NAMALWA (cell line): ENCODE measurements at places on chromosomes 12 and 14.

- no peak for DNase-seq
Measured at GRCh38 chr12:92292016-92292415, 146.4 kb upstream of the BTG1 start.

DNA sequence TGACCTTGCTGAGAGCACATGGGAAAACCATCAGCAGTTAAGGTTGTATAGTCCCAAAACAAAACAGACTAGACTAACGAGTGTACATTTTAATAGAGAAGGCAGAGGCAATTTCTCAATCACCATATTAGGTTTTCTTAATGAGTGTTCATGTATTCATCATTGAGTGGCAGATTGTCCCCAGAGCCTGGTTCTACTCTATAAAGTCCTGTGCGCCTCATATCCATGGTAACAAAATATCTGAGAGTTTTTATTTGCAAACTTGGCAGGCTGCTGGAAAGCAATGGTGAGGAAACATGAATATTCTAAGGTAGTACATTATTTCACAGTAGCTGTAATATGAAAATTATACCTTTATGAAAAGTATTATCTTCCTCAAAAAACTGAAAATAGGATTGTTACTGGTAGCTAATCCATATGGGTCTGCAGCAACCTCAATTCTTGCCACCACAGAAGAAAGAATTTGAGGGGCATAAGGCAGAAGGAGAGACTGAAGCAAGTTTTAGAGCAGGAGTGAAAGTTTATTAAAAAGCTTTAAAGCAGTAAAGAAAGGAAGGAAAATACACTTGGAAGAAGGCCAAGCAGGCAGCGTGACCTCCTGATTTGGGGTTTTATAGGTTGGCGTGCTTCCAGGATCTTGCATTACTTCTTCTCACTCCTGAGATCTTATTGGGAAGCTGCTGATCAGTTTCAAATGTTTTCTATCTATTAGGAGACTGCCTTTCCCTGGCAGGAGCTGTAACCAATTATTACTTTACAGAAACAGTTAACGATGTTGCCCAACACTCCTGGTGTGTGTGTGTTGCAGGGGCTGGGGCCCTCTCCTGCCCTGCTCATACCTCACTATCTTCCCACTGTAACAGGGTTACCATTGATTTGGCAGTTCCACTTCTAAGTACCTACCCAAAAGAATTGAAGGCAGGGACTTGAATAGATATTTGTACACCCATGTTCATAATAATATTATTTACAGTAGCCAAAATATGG lies 154.0 kb upstream of the NUDT4 start:
- DNase-seq = no peak

DNA sequence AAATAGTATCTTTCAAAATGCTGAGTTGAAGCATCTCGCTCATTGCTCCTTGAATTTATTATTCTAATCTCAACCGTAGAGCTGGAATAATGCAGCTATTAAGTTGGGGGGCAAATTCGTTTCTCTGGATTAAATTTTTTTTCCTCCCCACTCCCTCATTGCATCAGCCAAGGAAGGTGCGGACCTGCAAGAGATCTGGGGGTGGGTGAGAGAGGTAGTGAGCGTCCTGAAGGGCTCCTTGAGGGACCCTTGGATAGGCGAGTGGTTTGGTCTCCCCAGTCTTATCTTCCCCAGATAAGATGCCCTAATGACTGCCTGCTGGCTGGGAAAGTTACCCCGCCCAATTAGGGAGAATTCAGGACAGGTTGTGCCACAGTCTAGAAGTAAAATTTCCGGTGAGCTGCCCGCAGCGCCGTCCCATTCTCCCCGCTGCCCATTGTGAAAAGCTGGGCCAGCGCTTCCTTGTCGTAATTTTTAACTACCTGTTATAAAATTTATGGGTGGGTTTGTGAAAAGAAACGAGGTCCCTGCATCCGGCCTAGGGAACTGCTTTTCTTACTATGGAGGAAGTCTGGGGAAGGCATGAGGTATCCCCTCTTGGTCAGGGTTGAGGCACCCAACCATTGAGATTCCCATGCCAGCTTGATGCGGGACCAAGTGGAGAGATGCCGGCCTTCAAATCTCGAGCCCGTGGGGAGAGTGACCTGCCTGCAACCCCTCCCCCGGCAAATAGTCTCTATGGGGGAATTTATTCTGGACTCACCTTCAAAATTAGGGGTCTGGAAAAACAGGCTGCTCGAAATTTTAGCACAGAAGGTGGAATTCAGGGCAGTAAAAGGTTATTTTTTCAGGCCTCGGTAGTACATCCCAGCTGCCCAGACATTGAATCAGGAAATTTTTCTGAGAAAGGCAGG lies 6.5 kb downstream of the HOXC8 start:
- no peak for DNase-seq

- DNase-seq = no peak
Measured at GRCh38 chr12:48122065-48122834, 3.1 kb downstream of the PFKM start.

DNA sequence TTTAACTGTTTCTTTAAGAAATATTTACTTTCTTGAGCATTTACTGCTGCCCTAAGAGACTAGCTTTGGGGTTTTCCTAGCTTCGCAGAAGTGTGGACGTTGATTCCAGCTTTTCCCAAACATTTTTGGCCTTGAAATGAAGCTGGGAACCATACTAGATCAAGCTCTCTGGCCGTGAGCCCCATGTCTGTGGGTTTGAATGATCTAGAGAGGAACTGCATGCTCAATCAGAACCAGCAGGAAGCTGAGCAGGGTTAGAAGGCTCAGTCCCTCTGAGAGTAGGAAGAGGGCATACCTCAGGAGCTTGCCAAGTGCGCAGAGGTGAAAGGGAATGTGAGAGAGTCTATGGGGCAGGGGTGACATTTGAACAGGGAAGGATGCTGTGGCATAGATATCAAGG lies 292.1 kb downstream of the CACNA1C start:
- no peak for DNase-seq

DNA sequence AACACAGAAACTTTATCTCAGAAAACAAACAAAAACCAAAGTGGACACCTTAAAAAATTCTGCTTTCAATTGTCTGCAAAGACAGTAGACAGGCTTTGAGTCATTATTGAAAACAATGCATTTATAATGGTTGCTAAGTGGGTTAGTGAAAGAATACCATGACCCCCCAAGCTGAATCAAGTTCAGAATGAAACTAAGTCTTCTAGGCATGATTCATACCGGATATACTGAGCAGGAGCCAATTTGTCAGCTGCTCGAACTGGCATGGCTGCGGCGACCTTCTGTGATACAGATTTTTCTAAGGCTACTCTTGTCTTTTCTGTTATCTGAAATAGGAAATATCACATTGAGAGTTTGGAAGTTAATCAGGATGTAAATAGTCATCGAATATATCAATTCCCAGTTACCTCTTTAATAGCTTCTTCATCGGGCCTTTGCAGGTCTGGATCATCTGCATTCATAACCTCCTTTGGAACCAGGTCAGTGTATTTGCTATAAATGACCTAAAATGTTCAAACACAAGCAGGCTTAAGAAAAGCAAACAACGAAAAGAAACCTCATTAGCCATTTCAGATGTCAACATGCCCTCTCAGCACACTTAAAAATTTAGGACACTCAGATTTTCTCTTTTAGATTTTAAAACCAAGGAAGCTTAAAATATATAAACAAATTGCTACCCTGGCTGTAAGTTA lies 22.3 kb downstream of the SNW1 start:
- DNase-seq = no peak

DNA sequence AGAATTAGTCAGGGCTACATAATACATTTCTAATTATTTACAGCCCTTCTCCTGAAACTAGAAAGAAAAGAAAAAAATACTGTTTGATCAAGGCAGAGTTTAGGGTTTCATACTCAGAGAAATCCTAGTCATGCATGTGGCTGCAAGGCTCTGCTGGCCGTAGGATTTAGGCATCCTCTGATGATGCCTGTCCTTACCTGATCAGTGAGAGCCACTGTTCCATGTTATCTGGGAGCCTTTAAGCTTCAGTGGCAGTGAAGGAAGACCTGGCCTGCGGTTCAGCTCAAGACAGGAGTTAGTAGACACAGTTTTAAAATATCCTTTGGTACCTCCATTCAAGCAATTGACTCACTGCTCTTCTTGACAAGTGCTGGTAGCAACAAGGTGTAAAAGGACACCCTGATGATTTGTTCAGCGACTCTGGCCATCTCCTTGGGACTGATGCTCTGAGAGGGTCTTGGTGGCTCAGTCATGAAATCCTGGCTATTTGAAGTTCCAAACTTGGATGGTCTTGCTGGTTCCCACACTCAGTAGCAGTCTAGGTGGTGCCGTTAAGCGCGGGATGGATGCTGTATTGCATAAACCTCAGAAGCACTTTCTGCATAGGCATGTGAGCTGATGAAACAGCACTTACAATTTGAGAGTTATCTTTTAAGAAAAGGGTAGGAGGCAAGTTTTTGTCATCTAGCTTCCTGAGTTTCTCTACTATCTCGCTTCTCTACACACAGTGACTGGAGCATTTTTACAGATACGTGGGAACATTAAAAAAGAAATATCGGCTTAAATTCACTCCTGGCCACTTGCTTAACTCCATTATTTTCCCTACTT lies 162.0 kb downstream of the SAMD4A start:
- no peak for DNase-seq

GRCh38 chr12:121717041-121717699 lies 4.6 kb downstream of the TMEM120B start:
- no peak for DNase-seq

GRCh38 chr12:23556661-23557060 lies 392.8 kb downstream of the SOX5 start:
- DNase-seq = no peak

DNA sequence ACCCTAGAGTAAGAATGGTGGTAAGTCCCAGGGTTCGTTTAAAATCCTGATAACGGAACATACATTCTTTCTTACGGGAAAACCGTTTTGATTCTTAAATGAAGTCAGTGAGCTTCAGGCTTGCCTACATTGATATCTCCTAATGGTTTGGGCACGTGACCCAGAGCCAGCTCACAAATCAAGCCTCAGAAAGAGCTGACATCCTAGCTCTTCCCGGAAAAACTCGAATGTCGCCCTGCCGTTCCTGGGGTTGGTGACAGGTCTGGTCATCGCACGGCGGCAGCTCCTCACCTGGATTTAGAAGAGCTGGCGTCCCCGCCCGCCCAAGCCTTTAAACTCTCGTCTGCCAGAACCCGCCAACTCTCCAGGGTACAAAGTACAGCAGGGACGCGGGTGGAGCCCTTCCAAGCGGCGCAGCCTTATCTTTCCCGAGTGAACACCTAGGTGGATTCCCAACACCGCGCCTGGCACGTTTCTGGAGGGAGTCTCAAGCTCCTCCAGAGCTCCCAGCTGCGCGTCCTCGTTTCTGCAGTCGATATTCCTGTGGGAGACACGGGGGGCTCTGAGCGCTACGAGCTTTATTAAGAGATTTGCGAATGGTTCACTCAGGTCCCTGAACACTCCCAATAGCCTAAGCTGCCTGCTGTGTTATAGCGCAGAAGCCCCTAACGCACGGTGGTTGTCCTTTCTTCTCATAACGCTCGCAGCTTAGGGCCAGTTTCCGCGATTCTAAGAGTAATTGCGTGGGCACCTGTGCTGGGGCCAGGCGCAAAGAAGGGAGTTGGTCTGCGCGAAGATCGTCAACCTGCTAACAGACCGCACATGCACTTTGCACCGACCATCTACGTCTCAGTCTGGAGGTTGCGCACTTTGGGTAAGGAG lies at the start of gene SSTR1:
Gene SSTR1 (plus strand): TSS at position 169 of the 882 bp plus-strand sequence. CDS start 1,486 bp downstream, outside the sequence.
- no peak for DNase-seq

DNA sequence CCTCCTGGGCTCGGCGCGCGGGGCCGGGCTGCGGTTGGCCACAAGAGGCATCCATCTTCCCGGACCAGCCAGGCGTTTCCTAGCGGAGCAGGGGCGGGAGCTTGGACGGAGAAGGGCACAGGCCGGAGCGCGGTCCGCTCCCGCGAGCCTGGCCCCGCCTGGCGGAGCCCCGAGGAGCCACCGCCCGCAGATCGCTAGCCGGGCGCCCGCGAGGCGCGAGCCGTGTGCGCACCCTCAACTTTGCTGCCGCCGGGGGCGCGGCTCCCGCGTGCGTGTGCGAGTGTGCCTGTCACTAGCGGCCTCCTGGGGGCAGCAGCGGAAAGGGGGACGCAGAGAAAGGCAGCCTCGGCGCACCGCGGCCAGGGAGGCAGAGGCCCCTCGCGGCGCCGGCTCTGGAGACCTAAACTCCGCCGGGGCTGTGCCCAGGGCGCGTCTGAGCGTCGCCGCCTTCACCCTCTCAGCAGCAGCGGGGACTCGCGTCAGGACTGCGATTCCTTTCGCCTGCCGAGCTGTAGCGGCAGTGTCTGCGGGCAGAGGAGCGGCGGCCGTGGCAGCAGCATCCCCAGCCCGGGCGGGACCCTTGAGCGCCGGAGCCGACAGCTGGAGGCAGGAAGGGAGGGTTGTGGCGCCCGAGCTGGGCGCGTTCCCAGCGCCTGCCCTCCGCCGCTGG lies 644 bp upstream of the SRGAP1 start:
- peak; percentile 84 for DNase-seq

DNA sequence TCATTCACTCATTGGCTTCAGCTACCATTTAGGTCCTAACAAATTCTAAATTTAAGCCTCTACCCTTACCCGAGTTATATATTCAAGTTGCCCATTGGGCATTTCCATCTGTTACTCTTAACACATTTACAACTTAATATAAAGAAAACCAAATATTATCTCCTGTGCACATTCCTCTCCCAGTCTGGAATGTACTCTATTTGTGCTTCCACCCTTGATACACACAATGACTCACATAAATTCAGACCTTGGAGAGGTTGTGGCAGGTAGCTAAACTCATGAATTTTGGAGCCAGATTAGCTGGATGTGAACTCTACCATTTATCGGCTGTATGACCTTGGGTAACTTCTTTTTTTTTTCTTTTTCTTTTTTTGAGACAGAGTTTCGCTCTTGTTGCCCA lies 51.1 kb downstream of the BRMS1L start:
- DNase-seq = no peak
